ENCODE measurements at places on chromosomes 6 and 20.

- DNase-seq, result no peak
These were observed 120.2 kb downstream of the MBOAT1 start for GRCh38 chr6:20092071-20092566.

GRCh38 chr20:22462975-22463914 is 121.1 kb downstream of the FOXA2 start:
- no peak for DNase-seq

DNA sequence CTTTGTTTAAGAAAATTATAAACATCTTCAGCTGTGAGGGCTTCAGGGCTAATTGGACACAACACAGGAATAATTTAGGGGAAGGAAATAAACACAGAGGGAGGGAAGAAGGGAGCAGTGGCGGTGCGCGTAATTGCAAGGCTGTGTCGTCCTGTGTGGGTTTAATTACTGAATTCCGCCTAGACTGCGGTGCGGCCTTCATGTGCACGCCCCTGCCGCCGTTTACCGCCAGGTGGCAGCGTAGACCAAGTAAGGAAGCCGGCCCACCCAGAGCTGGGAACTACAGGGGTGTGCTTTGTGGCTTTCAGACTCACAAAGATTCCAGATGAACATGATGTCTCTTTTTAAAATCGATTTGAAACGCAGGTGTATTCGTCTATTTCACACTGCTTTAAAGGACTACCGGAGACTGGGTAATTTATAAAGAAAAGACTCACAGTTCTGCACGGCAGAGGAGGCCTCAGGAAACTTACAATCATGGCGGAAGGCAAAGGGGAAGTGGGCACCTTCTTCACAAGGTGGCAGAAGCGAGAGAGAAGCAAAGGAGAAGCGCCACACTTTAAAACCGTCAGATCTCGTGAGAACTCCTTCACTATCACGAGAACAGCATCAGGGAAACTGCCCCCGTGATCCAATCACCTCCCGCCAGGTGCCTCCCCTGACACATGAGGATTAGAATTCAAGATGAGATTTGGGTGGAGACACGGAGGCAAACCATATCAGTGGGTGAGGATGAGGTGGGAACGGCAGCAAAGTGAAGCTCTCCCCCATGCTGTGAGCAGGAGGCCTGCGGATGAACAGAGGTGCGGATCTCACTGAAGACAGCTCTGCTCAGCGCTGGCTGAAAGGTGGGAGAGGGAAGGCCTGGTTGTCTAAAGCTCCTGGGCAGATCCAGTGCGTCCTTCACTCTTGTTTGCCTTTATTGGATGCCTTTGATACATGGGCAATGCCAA is 222.0 kb upstream of the PDE10A start:
- peak; percentile 90 for DNase-seq

- DNase-seq, result no peak
These were observed 325.7 kb downstream of the TBC1D32 start for GRCh38 chr6:121008553-121008952.

- peak; percentile 54 for DNase-seq
These were observed 178.7 kb downstream of the TAF4 start for GRCh38 chr20:61886721-61887595.

GRCh38 chr6:137821491-137821890 is 45.6 kb upstream of the TNFAIP3 start:
- no peak for DNase-seq

GRCh38 chr6:148556410-148556809 is 190.4 kb upstream of the UST start:
- no peak for DNase-seq

DNA sequence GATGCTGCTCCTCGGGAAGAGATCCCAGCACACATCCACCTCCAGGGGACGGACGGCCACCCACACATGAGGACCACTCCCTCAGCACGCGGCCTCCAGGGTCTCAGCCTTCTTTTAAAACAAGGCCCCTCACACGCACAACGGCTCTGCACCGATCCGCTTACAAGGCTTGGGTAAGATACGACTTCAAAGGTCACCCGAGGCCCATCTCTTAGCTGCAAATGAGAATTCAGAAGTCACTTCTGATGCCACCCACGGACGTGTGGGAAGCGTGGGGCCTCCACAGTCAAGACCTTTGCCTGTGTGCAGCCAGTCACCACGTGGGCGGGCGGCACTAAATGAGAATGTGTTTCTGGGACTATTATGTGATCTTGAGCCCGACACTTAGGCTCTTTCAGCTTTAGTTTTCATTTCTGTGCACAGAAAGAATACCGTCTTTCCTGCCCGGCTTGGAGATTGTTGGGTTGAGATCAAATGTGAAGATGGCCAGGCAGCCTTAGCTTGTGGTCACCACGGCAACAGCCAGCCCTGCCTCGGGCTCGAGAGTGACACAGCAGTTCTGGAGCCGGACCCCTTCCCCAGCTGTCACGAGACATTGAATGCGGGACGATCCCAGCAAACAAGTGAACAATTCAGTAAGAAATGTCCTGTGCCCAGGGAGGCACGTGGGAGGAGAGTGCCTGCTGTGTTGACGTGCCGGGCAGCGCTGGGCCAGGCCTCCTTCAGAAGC is 91.6 kb downstream of the RAMACL start:
- DNase-seq, result no peak

GRCh38 chr6:163711615-163712565 is 297.4 kb downstream of the QKI start:
- DNase-seq, result peak; percentile 92

DNA sequence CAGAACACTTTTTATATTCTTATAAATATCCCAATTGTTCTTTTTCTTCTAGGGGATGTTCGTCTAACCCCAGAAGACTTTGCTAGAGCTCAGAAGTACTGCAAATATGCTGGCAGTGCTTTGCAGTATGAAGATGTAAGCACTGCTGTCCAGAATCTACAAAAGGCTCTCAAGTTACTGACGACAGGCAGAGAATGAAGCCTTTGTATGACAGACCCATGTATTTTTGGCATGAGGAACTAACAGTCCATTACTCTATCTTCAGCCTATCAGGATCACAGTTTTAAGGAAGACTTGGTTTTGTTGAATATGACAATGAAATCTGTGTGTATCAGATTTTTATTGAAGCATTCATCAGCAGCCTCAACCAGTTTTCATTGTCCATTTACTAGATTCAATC is 71.4 kb downstream of the VTA1 start:
- DNase-seq, result no peak

GRCh38 chr6:52546192-52546591 is 30.7 kb downstream of the TRAM2 start:
- DNase-seq, result no peak

DNA sequence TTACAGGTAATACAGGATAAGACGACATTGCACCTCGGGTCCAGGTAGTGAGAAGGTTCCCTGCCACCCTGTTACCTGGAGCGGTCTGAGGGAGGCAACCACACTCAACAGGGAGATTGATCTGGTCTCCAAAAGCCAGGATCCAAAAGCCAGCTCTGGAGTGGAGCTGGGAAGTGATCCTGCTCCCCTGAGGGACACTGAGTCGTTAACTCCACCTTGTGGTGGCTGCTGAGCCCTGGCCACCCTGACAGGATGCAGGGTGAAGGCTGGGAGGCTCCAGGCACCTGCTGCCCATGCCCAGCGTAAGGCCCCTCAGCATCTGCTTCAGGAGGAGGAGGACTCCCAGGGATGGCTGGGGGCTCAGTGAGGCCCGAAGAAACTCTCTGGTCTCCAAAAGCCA is 38.7 kb upstream of the SLC22A2 start:
- DNase-seq, result no peak

DNA sequence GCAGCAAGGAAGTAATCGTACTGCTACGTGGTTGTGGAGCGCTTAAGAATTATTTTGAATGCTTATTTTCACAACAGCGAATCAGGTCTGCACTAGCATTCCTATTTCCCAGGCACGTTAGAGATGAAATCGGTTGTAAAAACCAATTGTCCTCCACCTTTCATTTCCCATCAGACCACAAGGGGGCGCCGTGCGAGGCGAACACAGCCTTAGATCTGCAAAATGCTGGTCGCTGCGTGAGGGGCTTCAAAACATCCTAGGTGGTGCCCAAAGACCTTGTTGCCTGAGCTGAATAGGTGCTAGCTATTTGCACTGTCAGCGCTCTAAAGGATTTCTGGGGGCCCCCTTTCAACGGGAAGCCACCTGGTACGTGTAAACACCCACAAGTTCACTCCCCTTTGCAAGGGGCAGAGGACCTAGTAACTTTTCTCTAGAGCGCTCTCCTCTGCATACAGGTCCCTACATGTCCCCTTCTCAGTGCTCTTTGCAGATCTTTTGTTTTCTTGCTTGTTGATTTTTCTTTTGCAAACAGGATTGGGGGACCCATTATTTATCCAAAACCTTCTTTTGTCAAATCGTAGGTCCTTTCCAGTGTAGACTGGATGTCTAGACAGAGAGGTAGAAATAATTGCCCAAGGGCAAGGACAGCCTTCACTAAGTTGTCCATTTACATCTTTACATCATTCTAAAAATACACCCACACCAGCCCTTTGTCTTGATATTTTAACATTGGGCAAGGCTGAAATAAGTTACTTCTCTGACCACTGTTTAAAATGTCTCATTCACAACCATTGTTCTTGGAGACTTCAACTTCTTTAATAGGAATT is 59.8 kb downstream of the NEDD9 start:
- peak; percentile 61 for DNase-seq

DNA sequence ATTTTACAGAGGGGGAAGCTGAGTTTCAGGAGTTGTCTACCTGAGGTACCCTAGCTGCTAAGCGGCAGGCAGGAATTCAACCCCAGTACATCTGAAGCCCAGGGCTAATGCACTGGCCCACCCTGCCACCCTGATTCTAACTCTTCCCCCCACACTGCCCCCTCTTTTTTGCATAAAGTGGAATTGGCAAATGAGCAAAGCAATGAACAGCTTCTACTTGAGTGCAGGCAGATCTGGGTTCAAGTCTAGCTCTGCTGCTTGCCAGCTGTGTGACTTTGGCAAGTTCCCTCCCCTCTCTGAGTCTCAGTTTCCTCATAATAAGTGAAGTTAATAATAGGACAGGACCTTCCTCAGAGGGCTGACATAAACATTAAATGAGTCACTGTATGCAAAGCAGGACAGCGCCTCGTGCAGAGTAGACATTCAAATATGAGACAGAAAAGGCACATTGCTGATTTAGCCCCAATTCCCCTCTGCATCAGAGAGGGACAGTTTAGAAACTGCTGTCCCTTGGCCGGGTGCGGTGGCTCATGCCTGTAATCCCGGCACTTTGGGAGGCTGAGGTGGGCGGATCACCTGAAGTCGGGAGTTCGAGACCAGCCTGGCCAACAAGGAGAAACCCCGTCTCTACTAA is 4.7 kb downstream of the ADA start:
- no peak for DNase-seq

GRCh38 chr6:119544325-119545175 is 195.0 kb upstream of the MAN1A1 start:
- DNase-seq, result no peak

DNA sequence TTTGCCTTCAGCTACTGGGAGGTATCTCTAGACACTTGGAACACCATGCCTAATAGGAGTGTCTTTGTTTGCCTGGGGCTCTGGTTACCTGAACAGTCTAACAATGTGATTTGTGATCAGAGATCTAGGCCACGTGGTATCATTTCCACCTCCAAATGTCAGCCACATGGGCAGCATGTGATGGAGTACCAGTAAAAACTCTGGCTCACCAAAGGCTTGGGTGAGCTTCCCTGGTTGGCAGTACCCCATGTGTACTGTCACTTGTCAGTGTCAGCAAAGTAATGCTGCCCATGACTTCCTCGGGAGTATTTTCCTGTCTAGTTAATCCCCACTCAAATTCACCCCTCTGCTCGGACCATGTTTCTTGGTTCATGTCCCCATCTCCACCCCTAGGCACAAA is 195.2 kb upstream of the LRFN2 start:
- DNase-seq, result no peak

DNA sequence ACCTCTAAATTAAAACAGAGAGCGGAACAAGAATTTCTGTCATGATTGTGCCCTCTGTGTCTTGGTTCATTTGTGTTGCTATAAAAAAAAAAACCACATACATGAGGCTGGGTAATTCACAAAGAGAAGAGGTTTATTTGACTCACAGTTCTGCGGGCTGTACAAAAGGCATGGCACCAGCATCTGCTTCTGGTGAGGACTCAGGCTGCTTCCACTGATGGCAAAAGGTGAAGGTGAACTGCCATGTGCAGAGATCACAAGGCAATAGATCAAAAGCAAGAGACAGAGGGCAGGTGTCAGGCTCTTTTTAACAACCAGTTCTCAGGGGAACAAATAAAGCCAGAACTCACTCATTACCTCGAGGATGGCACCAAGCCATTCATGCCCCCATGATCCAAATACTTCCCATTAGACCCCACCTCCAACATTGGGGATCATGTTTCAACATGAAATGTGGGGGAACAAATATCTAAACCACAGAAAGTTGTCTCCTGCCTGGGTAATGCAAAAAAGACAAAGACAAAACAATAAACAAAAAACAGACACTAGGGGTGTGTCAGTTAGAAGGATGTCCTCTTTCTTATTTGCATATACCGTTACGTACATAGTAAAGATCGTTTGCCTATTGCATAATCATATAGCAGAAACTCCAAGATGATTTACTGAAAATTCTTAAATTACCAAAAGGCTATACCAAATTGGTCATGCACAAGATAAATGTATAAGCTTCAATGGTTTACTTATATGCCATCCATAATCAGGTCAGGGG is 17.0 kb downstream of the SERPINB9 start:
- no peak for DNase-seq

GRCh38 chr20:54534101-54534500 is 58.7 kb downstream of the DOK5 start:
- DNase-seq, result no peak

DNA sequence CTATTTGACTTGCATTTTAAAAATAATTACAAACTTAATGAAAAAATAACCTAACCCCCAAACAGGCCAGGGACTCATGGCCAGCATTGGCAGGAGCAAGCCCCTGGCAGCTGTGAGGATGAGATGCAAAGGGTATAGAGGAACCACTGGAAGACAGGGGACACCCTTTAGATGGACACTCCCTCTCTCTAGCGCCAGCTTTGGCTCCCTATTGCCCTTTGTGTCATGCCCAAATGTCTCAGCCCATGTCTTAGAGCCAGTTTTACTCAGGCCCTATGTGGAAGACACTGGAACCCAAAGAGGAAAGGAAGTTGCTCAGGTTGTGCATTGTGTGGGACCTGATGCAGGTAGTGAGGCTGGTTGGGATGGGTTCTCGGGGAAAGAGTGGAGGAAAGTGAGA is 34.9 kb upstream of the RSPO4 start:
- no peak for DNase-seq

DNA sequence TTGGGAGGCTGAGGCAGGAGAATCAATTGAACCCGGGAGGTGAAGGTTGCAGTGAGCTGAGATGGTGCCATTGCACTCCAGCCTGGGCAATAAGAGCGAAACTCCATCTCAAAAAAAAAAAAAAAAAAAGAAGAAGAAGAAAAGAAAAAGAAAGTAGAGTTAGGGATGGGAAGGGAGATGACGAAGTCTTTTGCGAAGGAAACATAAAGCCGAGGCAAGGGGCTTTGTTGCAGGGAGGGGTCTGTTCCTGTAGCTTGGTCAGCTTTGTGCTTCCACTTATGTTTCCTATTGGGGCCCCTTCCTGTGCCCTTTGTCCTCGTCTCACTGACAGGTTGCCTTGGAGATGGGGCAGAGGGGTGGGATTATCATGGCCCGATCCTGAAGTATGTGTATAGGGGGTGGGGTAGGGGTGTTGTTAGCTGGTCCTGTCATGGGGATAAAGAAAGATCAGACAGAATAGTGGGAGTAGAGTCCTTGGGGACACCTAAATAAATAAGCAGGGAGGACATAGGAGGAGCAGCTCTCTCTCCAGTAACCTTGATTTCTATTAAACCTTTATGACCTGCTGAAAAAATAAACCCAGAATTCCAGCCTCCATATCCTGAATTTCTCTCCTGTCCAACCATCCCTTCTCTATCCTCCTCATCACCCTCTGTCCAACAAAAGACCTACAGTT is 1.1 kb upstream of the CLIC1 start:
- peak; percentile 50 for DNase-seq

Measured in femur (tissue), 1 donor.